ENCODE measurements at places on chromosomes 12 and 14. TPM values are rescaled to one million over a fixed set of nuclear protein-coding genes. Genes with fewer than 3 reads are reported as not detected.

The C12orf56 gene
- not detected for total RNA-seq

The CPNE8 gene
- total RNA-seq, result 16.6 TPM

The VRTN gene
- not detected for total RNA-seq

The HVCN1 gene
- not detected for total RNA-seq

The TSPAN11 gene
- total RNA-seq, result 1.0 TPM

The ASCL1 gene
- not detected for total RNA-seq

The KRT82 gene
- total RNA-seq, result not detected

- no peak for DNase-seq
These were observed 49.9 kb downstream of the FUT8 start for GRCh38 chr14:65462411-65462810.

- no peak for DNase-seq
These were observed 26.6 kb downstream of the ZNF410 start for GRCh38 chr14:73913256-73913655.

DNA sequence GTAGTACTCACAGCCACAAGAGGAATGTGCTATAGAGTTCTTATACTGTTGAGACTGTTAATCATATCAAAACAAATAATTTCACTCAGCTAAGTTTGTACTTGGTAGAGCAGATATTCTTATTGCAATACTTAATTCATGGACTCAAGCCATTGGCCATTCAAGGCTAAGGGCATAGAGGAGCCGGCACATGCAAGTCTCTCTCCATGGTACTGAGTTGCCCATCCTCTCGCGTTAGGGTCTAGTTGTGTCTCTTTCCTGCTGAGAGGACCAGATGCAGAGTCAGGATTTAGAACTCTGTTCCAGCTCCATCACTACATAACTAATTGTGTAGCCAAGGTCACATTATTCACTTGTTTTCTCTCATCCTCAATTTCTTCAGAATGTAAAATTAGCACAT lies 14.4 kb upstream of the TUNAR start:
- DNase-seq, result no peak

DNA sequence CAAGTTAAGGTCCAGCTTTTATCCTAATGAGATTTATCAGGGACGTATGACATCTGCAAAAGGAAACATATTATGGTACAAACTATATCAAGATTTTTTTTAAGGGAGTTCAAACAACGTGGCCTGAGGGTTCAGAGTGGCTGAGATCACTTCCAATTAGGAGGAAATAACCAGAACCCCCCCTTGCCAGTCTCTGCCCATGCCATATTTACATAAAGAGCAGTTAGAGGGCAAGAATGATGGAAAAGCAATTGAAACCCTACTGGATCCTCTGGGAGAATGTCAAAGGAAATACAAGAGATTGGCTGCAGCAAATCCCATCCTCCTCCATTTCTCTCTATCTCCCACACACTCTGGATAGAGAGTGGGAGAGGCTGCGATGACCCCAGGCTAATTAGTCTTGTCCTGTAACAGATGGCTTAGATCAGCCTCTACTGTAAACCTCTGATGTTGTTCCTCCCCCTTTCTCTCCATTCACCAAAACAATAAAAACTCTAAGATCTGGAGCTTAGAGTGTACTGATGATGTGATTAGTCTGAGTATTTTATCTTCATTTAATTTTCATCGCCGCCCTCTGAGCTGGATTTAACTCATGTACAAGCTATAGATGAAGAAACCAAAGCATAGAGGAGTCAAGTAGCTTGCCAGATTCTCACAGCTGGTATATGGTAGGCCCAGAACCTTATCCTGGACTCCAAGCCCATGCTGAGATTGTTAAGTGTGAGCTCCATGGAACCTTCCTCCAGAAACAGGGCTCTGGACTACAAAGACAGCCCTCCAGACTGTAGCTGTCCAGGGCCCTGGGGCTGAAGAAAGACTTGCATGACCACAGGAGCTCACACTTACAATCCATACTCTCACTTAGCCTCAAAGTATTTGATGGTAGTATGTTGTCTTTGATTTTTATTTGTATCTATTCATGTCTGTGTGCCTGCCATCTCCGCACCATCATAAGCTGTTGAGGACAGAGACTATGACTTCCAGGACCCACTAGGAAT lies 54.1 kb upstream of the GNG2 start:
- DNase-seq, result no peak

GRCh38 chr12:19165451-19165850 lies 35.9 kb downstream of the PLEKHA5 start:
- no peak for DNase-seq

GRCh38 chr14:71155743-71156142 lies 248.5 kb downstream of the PCNX1 start:
- no peak for DNase-seq

GRCh38 chr14:63174760-63175191 lies 29.5 kb upstream of the RHOJ start:
- no peak for DNase-seq

DNA sequence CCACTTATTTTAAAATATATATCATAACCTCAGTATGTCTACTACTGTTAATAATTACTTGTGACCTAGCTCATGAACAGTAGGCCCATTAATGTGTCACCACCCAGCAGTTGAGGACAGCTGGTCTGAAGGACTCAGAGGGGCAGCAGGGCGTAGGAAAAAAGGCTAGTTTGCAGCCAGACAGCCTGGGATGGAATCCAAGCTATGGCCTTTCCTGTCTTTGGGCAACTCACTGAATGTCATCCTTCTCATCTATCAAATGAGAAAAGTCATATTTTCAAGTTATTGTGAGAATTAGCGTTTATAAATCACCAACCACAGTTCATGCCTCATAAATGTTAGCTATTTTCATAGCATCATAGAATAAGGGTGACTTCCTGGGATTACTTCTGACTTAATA lies 12.3 kb downstream of the DENND5B start:
- DNase-seq, result peak; percentile 57

GRCh38 chr14:23136566-23137133 lies 17.6 kb upstream of the CEBPE start:
- no peak for DNase-seq

DNA sequence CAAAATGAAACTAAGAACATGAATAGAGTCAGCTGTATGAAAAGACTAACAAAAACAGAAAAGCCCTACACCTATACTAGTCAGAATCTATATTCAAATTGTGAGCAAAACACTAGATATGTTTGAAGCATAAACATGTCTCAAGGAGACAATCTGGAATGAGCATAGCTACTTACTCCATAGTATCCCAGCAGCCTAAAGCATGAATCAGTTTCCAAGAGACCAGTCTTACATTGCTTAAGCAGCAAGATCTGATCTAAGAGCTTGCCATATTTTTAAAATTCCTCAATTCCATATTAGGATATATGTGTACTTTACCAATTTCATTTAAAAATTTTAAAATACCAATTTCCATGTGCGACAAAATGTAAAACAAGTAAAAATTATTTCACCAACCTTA lies 7.7 kb downstream of the CAPS2 start:
- DNase-seq, result no peak

GRCh38 chr14:54782751-54783659 lies 119.6 kb downstream of the GCH1 start:
- DNase-seq, result no peak

DNA sequence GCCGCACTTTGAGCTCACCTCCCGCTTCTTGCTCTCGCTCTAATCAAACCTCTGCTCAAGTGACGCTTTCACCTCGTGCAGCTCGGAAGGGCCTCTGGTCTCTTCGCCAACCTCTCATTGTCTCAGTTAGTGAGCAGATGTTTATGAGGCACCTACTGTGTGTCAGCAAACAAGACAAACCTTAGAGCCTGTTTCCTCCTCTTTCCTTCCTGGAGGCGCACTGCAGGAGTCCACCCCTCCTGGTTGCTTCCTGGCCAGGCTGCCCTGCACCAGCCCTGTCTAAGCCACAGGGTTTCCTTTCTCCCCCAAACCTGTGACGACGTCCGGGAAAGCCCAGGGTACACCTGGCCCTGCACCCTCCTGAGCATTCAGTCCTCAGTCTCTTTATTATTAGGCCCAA lies 84.2 kb downstream of the PHETA1 start:
- no peak for DNase-seq

- DNase-seq, result no peak
These were observed 12.2 kb downstream of the CHURC1 start for GRCh38 chr14:64926398-64926995.

DNA sequence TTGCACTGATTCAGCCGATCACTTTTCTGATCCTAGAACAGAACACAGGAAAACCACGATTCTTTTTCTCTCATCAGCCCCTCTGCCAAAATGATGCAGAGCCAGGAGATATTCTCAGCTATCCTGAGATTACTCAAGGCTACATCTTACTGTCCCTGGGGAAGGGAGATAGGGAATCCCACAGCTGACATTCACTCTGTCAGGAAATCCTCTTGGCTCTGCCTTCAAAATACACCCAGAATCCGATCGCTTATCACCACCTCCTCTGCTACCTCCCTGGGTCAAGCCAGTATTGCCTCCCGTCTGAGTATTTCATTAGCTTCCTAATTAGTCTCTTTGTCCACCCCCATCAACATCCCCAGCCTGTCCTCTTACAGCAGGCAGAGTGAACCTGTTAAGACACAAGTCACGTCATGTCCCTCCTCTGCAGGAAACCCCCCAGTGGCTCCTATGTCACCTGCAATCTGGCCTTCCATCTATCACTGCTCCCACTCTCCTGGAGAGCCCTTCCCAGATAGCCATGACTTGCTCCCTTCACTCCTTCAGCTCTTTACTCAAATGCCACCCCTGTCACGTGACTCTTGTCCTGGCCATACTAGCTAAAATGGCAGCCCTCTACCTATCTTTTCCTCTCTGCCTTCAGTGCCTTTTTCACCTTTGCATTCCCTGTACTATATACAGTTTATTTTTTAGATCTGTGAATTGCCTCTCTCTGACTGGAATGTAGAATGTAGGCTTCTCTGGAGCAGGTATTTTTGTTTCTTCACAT lies 70.3 kb downstream of the GALNT4 start:
- no peak for DNase-seq

- no peak for DNase-seq
These were observed 4.9 kb downstream of the PCBP2 start for GRCh38 chr12:53456654-53457366.

DNA sequence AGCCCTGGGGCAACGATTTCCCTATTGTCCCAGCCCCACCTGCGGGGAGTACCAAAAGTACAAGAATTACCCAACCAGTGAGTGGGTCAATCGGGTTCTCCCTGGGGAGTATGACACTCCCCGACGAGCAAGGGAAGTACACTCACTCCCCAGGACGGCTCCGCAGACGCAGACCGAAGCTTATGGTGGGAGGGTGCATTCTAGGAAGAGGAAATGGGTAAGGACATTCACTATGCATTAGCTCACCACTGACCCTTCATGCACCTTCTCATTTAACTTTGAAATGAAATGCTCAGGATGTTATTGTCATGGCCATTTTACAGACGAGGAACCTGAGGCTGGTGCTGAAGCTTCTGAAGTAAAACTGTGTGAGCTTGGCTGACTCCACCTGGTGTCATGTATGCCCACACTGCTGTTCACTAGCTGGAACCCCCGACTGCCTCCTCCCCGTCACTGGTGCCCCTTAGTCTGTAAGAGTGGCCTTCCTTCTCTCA lies 45.8 kb upstream of the TMED10 start:
- peak; percentile 43 for DNase-seq

DNA sequence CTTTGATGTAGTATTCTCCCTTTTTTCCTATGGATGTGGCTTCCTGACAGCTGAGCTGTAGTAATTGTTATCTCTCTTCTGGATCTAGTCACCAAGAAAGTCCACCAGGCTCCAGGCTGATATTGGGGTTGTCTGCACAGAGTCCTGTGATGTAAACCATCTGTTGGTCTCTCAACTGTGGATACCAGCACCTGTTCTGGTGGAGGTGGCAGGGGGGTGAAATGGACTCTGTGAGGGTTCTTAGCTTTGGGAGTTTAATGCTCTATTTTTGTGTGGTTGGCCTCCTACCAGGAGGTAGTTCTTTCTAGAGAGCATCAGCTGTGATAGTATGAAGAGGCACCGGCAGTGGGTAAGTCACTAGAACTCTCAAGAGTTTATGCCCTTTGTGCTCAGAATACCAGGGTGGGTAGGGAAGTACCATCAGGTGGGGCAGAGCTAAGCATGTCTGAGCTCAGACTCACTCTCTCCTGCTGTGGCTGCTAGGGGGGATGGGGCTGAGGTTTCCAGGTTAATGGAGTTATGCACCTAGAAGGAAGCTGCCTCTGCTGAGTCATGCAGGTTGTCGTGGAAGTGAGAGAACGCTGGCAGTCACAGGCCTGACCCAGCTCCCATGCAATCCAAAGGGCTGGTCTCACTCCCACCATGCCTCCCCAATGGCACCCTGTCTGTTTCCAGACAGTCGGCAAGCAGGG lies 3.0 kb upstream of the TAS2R14 start:
- DNase-seq, result no peak

GRCh38 chr14:77799863-77800730 lies at the start of gene ADCK1:
ADCK1 (plus strand) TSS chr14:77800109; CDS start chr14:77818979, 18,870 bp downstream.
- DNase-seq, result peak; percentile 80

GRCh38 chr12:64680235-64680634 lies 69.9 kb downstream of the RASSF3 start:
- peak; percentile 26 for DNase-seq

DNA sequence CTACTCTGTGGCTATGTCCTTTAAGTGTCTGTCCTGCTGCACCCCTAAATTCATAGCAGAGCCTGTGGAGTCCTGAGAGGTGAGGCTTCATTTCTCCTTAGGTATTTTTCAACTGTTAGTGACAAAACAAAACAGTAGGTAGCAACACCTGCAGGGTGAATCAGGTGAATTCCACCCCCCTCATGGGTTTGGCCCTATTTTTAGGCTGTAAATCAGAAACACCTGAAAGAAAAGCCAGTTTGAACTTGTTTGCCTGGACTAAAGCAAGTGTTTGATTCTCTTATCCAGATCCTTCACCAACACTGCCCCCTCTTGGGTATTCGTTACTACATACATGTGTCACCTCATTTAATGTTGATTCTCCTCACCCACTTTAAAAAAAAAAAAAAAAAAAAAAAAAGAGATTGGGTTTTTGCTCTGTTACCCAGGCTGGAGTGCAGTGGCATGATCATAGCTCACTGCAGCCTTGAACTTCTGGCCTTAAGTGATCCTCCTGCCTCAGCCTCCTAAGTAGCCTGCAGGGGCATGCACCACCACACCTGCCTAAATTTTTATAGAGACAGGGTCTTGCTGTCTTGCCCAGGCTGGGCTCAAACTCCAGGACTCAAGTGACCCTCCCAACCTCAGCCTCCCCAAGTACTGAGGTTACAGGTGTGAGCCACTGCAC lies 10.3 kb downstream of the TBPL2 start:
- DNase-seq, result no peak

GRCh38 chr14:59221568-59221967 lies 33.1 kb downstream of the DAAM1 start:
- no peak for DNase-seq
